NCI-H1105 (cell line): ENCODE measurements at places on chromosomes 4 and X.

GRCh38 chr4:185244763-185245162 is 35.4 kb downstream of the SNX25 start:
- no peak for DNase-seq

- DNase-seq = no peak
Observed at GRCh38 chr4:146336410-146336807, 122.1 kb downstream of the REELD1 start.

DNA sequence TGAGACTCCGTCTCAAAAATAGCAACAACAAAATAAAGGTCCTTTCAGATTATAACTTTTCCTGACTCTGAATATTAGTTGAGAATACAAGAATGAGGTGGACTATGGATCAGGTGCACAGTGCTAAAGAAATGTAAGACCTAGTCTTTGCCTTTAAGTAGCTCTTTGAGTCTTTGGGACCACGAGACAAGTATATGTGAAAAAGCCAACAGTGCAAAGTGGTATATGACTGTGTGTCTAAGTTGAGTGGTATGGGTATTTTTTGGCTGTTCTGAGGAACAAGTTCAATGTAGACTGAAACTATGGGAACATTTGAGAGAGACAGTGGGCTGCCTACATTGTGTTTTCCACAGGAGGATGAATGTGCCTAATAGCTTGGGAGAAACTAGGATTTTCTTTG is 2.8 kb downstream of the GAB1 start:
- DNase-seq = no peak

GRCh38 chr4:7658341-7659204 is 223.8 kb upstream of the PSAPL1 start:
- DNase-seq = no peak
